Naive thymus-derived CD4-positive, alpha-beta T cell (primary cell): ENCODE measurements at places on chromosomes 7 and 10. TPM values are rescaled to one million over a fixed set of nuclear protein-coding genes. Genes with fewer than 3 reads are reported as not detected.

DNA sequence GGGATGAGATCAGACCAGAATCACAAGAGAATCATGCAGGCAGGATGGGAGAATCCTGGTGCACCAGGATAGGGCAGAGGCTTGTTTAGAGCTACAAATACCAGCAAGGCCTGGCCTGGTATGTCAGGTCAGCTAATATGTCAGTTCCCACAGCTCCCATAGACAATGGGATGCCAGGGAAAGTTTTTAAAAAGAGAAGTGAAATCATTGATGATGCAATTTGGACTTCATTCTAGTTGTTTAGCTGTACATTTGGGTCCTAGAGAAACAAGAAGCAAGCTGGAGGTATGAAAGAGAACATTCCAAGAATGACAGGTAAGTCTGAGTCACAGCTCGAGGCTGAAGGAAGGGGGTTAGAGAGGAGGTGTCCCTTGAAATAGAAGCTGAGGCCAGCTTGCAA, 45.2 kb downstream of the GPR141 start:
- no peak overlapping the region for H3K27ac ChIP-seq
- no peaks in the 10 kb centered on the region for H3K36me3 ChIP-seq
- H3K27me3 ChIP-seq = no peaks in the 10 kb centered on the region
- no peak overlapping the region for H3K4me3 ChIP-seq
- no peaks in the 10 kb centered on the region for H3K4me1 ChIP-seq

GRCh38 chr10:58451193-58451889, 61.3 kb upstream of the BICC1 start:
- no peak overlapping the region for H3K27ac ChIP-seq
- no peak for DNase-seq
- H3K4me1 ChIP-seq = no peaks in the 10 kb centered on the region
- no peaks in the 10 kb centered on the region for H3K27me3 ChIP-seq
- no peak overlapping the region for H3K4me3 ChIP-seq

DNA sequence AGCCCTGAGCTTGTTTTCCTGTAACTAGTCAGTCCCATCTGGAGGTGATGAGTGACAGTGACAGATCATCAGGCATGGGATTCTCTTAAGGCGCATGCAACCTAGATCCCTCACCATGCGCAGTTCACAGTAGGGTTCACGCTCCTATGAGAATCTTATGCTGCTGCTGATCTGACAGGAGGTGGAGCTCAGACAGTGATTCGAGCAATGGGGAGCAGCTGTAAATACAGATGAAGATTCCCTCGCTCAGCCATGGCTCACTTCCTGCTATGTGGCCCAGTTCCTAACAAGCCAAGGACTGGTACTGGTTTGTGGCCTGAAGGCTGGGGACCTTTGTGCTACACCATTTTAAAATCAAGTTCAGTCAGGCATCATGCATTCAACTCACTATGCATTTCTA, 221.7 kb downstream of the KIAA1217 start:
- H3K4me1 ChIP-seq = no peaks in the 10 kb centered on the region
- no peak for DNase-seq
- H3K27me3 ChIP-seq = no peaks in the 10 kb centered on the region
- no peaks in the 10 kb centered on the region for H3K36me3 ChIP-seq
- H3K27ac ChIP-seq = no peak overlapping the region
- no peak overlapping the region for H3K4me3 ChIP-seq

The TMEM273 gene
- not detected for polyA plus RNA-seq

The IRF5 gene
- 0.38 TPM for polyA plus RNA-seq

- H3K36me3 ChIP-seq = no peaks in the 10 kb centered on the region
- H3K27ac ChIP-seq = no peak overlapping the region
- no peak overlapping the region for H3K4me3 ChIP-seq
- no peaks in the 10 kb centered on the region for H3K27me3 ChIP-seq
- no peaks in the 10 kb centered on the region for H3K4me1 ChIP-seq
Observed at GRCh38 chr7:115940460-115941060, 90.0 kb downstream of the TFEC start.

DNA sequence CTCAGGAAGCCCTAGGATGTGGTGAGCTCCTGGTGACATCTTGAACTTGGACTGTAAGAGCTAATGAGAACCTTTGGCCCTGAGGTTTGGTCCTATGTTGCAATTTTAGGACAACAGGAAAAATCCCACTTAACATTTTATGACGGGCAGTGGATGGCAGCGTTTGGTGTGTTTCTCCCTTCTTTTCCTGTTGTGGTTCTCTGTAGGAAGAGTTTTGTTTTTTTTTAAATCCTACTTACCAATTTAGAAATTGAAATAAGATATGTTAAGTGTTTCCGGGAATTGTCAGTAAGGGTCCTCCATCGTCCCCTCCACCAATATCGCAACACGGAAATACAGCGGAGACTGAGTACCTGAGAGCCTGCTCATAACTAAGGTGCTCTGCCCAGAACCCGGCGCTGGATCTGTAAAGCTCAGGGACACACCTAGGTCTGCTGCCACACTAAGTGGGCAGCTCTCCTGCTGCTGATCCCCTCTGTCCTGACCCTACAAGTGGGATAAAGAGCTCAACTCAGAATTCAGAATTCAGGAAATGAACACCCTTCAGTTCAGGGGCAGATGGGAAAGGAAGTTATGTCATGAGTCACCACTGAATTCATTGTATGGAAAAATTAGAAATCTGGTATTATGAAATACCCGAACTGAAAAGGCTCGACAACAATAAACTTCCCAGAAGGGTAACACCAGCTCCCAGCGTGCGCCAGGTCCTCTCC, 9.1 kb upstream of the PROSER2 start:
- no peaks in the 10 kb centered on the region for H3K4me1 ChIP-seq
- no peaks in the 10 kb centered on the region for H3K36me3 ChIP-seq
- no peak overlapping the region for H3K4me3 ChIP-seq
- no peaks in the 10 kb centered on the region for H3K27me3 ChIP-seq

The AKR1E2 gene
- 3.6 TPM for polyA plus RNA-seq

- H3K36me3 ChIP-seq = no peaks in the 10 kb centered on the region
- H3K4me1 ChIP-seq = no peaks in the 10 kb centered on the region
- DNase-seq = no peak
- H3K27me3 ChIP-seq = no peaks in the 10 kb centered on the region
Observed at GRCh38 chr10:99975942-99976809, 33.6 kb downstream of the DNMBP start.

The GRID1 gene
- not detected for polyA plus RNA-seq

The AASS gene
- 0.31 TPM for polyA plus RNA-seq

DNA sequence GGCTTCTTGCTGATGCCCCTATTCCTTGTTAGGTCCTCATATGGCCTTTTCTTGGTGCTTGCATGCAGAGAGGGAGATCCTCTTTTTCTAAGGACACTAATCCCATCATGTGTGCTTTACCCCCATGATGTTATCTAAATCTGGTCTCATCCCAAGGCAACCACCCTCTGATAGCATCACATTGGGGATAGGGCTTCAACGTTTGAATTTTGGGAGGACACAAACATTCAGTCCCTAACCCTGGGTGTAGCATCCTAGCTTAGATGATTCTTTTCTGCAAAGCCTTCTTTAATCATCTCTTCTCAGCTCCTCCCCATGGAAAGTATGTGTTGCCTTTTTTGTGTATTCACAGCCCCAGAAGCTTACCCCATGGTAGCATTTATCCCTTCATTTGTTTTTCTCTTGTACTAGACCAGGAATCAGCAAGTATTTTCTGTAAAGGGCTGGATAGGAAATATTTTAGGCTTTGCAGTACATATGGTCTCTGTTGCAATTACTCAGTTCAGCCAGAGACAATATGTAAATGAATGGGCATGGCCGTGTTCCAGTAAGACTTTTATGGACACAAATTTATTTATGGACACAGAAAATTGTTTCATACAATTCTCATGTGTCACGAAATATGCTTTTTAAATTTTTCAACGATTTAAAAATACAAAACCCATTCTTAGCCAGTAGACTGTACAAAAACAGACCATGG, 101.5 kb upstream of the CSTF2T start:
- no peak for DNase-seq
- no peaks in the 10 kb centered on the region for H3K36me3 ChIP-seq
- no peak overlapping the region for H3K27ac ChIP-seq
- H3K4me3 ChIP-seq = no peak overlapping the region
- no peaks in the 10 kb centered on the region for H3K4me1 ChIP-seq
- H3K27me3 ChIP-seq = no peaks in the 10 kb centered on the region

GRCh38 chr7:2864999-2865670, 21.0 kb upstream of the GNA12 start:
- DNase-seq = peak; percentile 70
- H3K4me3 ChIP-seq = no peak overlapping the region
- H3K4me1 ChIP-seq = peaks cover 14% of the 10 kb centered on the region
- H3K36me3 ChIP-seq = no peaks in the 10 kb centered on the region

The CCZ1B gene
- polyA plus RNA-seq = 22.2 TPM

DNA sequence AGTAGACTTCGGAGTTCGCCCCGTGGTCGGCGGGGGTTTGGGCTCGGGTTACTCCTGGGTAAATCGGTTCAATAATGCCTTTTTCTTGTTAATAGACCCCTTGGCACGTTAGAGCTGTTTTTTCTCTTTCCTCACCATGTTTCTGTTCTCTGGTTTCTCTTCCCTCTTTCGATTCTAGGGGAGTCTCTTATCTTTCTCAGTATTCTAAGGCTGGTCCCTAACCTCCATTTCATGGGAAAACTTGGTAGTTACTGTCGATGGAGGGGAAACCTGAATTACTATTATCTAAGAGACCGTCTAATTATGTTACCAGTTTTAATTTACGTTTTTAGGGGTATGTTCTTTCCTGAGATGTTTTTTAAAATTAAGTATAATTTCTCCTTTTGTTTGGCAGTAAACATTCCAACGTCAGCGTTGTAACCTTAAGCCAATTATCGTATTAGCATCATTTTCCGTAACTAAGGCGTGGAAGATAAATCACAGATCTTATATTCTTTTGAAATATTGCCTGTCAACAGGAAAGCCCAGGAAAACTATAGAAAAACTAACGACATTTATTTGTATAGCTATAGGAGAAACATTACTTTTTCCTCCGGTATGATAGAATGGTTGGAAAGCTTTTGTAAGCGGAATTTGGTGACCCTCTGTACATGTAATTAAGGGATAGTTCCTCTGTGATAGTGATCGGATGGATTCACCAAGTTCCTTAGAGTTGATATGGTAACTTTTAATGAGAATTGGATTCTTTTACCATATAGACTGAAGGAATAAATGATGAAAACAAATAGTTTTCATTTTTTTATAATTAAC, 847 bp downstream of the BTAF1 start:
- no peak for DNase-seq
- peak overlapping the region; percentile 70 for H3K4me3 ChIP-seq
- peaks cover 9% of the 10 kb centered on the region for H3K4me1 ChIP-seq
- peak overlapping the region; percentile 96 for H3K27ac ChIP-seq
- H3K27me3 ChIP-seq = no peaks in the 10 kb centered on the region
- peaks cover 6% of the 10 kb centered on the region for H3K36me3 ChIP-seq

DNA sequence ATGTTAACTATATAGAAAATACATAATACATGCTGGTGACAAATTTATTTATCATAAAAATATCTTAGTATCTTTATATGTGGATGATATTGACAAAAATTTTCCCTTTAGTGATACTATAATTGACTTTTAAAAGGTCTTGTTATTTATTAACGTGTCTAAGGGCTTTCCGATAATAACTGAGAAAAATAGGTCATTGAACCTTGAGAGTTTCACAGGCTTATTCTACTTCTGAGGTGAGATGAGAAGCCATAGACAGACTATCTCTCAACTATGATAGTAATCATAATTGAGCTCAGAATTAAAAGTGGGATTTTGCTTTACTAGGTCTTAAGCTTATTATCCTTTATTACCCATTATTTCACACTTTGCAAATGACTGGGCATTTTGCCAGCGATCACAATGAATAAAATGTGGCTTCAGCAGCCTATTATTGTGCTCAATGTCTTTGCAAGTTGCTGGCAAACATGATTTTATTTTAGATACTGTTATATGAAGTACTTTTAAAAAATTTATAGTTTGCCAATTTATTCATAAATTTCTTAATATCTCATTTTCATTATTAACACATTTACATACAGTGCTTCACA, 574.5 kb downstream of the ZWINT start:
- no peak for DNase-seq
- no peaks in the 10 kb centered on the region for H3K4me1 ChIP-seq
- no peak overlapping the region for H3K27ac ChIP-seq
- H3K27me3 ChIP-seq = no peaks in the 10 kb centered on the region

DNA sequence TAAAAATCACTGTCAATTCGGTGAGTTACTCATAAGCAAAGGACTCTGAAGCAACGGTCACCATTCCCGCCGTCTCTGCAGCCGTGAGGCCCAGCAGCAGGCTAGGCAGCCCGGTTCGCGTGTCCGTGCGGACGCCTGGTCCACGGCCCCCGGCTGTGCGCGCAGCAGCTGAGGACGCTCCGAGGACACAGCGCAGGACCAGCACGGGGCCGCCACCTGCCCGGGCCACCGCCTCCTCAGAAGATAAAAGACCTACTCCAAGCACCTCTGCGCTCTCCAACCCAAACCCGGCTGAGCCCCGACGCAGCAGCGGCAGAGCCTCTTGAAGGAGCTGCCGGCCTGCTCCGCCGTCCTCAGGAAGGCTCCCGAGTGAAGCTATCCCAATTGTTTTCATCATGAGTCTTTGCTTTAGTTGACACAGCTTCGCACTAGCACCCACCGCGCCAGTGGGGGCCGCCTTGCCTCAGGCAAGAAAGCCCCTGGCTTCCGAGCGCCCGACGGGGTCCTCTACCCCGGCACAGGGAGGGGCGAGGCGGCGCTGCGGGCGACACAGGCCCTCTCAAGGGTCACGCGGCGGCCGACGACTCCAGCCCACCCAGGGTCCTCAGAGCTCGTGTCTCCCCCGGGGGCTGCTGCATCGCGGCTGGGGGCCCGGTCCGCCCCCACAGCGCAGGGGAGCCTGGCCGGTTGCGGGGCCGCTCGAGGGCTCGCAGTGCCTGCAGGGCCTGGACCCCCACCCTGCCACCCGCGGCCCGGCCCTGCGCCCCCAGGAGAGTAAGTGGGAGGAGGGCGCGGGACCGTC, 16.9 kb upstream of the GPR146 start:
- H3K27ac ChIP-seq = peak overlapping the region; percentile 80
- peak overlapping the region; percentile 64 for H3K4me3 ChIP-seq
- H3K36me3 ChIP-seq = peaks cover 17% of the 10 kb centered on the region
- DNase-seq = no peak
- peaks cover 12% of the 10 kb centered on the region for H3K4me1 ChIP-seq

GRCh38 chr7:40694991-40695390, 560.2 kb downstream of the SUGCT start:
- H3K27me3 ChIP-seq = no peaks in the 10 kb centered on the region
- DNase-seq = no peak
- no peaks in the 10 kb centered on the region for H3K4me1 ChIP-seq
- no peaks in the 10 kb centered on the region for H3K36me3 ChIP-seq

DNA sequence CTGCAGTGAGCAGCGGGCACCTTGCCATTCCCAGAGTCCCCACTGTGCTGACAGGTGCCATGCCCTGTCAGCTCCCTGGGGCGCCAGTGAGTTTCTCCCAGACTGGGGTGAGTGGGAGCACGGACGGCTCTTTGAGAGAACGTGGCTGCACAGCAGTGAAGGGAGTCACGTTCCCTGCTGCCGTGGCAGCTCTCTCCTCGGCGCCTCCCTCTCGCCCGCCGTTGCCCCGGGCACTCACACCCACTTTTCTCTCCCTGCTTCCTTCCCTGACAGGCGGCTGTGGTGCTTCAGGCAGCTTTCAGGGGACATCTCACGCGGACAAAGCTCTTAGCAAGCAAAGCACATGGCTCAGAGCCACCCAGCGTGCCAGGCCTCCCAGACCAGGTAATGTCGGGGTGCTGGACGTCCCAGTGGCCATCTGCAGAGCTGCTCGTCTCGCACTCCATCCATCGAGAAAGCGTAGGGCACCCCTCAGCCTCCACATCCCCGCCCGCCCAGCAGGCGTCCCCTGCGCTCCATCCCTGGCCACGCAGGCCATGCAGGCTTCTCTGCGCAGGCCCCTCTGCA, 27.1 kb upstream of the TTYH3 start:
- H3K27ac ChIP-seq = no peak overlapping the region
- no peak for DNase-seq
- no peak overlapping the region for H3K4me3 ChIP-seq
- H3K36me3 ChIP-seq = no peaks in the 10 kb centered on the region

The ADAMTS14 gene
- polyA plus RNA-seq = not detected

The HGF gene
- not detected for polyA plus RNA-seq
